CD4-positive, alpha-beta T cell treated with Interleukin-17A for 1 hour (primary cell): ENCODE measurements at places on chromosomes 5 and 9.

DNA sequence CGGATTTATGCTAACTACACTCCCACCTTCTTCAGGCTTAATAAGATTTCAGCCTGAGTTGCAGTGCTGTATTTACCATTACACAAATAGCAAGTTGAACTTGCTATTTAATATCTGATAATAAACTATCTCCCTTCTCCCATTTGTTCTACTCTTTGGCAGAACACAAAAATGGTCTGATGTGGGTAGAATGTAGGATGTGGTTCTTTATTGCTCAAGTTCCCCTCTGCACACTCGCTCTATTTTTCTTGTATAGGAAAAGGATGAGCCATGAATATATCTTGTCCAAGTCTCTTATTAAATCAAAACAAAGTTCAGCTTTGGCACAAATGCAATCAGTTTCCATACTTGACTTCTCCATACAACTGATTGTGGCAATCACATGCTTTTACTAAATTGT, 37.2 kb upstream of the KIF2A start:
- no peak for DNase-seq

- DNase-seq: no peak
Measured at GRCh38 chr5:133801955-133802751, 166.3 kb downstream of the C5orf15 start.

- no peak for DNase-seq
Measured at GRCh38 chr9:81116340-81117137, 572.8 kb downstream of the TLE1 start.

- DNase-seq: no peak
Measured at GRCh38 chr5:154834053-154834452, 16.4 kb downstream of the FAXDC2 start.

GRCh38 chr5:2861605-2862004, 110.1 kb upstream of the IRX2 start:
- DNase-seq: no peak

GRCh38 chr5:167944121-167944852, 347.2 kb upstream of the WWC1 start:
- DNase-seq: no peak

GRCh38 chr5:23468658-23469057, 38.8 kb upstream of the PRDM9 start:
- no peak for DNase-seq

DNA sequence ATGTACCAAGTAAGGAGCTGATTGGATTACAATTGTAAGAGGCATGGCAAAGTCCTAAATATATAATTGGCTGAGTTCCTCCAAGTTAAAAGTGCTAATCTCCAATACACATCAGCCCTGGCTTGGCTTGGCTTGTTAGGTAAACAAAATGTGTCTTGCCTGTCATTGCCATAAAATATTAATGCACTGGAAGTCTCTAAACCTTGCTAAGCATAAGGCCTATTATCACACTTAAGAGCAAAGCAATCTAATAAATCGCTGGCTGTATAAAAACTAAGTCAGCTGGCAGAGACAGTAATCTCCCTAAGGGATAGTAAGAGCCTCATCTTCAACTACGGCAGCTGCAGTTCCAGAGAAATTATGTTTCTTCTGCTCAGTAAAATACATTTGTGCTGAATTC, 418.6 kb upstream of the GRAMD2B start:
- no peak for DNase-seq

DNA sequence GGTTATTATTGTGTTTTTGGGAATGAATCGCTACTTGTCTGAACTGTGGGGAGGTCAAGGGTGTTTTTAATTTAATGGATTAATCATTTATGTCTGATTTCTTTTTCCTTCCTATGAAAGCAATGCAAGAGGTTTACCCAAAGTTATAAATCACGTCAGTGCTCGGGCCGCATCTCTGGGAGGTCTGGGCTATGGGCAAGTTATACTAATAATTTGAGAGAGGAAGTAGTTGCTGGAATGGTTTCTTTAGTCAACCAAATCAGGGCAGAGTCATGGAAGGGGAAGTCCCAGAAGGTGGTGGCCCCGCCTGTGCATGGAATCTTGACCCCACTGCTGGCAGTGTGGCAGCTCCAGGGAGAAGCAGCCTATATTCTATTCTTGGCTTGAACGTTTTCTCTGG, 180.2 kb downstream of the HSPA4 start:
- no peak for DNase-seq

- DNase-seq: no peak
Measured at GRCh38 chr5:31845361-31845760, 206.4 kb downstream of the PDZD2 start.

DNA sequence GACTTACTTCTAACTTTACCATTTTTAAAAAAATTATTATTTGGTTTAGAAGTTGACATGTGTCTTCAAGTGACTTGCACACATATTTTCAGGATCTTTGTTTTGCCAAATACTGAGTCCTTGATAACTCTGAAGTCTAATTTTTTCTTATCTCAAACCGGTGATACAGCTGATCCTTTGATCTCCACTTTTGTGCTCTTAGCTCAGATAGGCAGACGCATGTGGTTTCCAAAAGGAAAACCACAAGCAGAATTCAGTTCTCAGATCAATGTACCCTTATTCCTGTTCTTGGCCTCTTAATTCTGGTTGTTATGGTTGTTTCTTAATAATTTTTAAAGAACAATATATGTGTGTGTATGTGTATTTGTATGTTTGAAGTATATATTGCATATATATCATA, 238.3 kb upstream of the EDIL3 start:
- DNase-seq: peak; percentile 5

- no peak for DNase-seq
Measured at GRCh38 chr9:130693101-130693425, 517 bp upstream of the EXOSC2 start.

DNA sequence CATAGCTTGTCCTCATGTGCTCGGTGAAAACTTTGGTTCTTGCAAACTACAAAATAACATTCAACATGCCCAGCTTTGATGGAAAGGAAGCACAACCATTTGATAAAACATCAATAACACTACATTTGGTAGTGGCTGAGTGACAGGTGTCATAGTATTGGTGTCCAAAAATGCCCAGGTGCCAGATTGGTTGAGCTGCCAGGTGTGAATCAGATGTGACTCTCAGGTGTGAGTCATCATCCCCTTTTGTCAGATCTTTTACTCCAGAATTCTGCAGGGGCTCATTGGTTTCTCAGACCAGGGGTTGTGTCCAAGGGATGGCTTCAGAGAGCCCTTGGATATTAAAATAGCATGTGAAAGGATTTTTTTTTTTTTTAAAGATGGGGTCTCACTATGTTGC, 22.5 kb upstream of the POMT1 start:
- DNase-seq: no peak

- no peak for DNase-seq
Measured at GRCh38 chr5:132313366-132313765, 19.2 kb downstream of the SLC22A4 start.

DNA sequence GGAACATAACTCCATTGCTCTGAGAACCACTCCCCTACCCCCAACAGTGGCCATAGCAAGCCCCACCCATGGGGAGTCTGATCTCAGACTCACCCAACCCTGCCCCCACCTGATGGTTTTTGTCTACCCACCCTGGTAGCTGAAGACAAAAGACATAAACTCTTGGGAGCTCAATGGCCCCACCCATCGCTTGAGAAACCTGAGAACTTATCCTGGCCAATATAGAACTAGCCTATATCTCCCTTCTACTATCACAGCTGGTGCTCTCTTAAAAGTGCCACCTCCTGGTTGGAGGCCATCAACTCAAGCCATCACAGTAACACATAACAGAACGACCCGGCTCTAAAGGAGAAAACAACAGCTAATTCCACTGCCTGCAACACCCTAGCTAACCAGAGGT, 47.9 kb upstream of the SNAPC3 start:
- no peak for DNase-seq

DNA sequence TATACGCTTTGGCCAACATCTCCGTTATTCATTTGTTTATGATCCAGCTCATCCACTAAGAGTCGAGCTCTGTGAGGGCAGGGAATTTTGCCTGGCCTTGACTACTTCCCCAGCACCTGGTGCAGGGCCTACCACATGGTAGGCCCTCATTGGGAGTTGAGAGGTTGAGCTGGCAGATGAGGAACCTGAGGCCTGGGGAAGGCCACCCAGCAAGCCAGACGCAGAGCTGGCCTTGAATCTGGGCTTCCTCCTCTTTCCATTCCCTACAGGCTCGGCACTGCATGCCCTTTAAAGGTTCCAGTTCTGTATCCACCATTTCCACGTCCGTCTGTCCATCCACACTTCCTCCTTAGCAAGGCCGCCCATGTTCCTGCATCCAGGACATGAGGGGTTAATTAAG, 24.2 kb downstream of the KCNMB1 start:
- no peak for DNase-seq

- peak; percentile 60 for DNase-seq
Measured at GRCh38 chr5:77143998-77144836, 57.1 kb upstream of the ZBED3 start.

DNA sequence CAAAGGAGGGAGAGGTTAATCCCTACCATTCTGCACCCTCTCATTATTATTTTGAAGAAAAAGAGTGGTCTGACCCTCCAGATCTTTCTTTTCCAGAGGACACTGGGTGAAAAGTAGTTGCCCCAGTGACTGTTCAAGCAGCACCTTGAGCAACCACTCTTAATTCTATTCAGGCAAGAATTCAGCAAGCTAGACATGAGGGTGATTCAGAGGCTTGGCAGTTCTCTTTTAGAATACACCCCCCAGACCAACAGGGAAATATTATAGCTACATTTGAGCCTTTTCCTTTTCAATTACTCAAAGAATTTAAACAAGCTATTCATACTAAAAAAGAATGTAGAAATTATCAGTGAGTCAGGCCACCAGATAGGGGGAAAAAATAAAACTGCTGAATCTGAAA, 178.3 kb downstream of the MRPS30 start:
- no peak for DNase-seq

DNA sequence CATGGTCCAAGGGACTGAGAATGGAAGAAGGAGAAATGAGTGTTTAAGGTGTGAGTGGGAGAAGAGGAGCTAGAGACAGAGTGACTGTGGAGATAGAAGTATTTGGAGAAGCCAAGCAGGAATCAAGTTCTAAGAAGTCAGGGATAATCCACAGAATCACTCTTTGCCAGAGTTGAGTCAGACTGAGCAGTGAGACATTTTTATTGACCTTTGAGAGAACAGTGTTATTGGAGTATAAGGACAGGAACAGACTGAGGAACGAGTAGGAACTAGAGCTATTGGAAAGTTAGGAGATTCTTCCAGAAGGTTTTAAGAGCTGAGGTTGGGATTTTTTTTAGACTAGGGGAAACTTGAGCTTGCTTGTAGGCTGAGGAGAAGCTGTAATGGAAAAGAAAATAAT, 37.2 kb downstream of the RCL1 start:
- DNase-seq: no peak

- no peak for DNase-seq
Measured at GRCh38 chr5:91006713-91007112, 376.4 kb downstream of the ARRDC3 start.

DNA sequence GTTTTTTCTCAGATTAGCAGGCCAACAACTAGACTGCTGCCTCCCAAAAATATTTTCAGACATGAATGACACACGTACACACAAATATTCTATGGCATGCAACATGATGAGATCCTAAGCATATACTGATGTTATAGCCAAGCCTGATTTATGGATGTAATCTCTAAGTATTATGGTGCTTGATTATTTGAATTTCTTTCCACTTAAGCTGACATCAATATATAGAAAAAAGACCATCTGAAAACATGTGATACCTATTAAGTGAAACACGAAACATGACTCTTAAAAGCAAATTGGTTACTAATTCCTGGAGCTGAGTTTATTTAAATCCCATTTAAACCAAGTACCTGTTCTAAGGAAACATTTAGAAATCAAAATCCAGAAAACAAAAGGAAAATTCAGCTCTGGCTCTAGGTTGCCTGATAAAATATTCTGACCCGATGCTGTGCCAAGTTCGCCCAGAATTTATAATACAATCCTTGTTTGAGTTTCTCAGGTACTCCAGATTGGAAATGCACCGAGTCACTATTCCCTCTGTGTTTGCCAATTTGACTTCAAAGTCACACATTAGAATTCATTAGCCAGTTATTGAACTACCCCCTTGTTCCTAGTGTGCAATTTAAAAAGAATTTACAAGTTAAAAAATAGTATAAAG, 548.6 kb downstream of the CSNK1G3 start:
- DNase-seq: no peak

DNA sequence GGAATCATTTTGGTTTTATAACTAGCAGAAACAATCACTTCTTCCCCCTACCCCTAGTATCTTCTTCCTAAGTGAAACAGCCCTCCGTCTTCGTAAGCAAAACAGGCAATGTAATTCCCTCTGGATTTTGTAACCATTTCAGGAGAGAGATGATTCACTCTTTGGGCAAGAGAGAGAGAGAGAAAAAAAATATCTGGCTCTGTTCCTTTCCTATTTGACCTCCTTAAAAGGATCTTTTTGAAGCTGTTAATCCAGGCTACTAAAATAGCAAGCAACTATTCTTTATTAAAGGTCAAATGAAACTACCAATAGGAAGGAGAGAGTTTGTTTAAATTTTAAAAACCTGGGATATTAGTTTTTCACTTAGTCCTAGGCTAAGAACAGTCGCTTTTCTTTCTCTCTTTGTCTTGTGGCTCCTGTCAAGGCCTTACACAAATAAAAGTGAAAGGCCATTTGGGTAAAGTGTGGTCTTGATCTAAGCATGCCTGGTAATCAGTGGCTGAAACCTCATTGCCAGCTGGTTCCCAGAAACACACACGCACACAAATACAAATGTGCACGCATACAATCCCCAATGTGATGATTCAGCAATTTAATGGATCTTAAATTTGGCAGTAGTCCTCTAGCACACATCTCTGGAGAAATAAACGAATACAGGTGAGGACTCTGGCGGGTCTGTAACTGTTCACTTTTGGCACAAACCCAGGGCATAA, 70.2 kb downstream of the PRUNE2 start:
- no peak for DNase-seq

DNA sequence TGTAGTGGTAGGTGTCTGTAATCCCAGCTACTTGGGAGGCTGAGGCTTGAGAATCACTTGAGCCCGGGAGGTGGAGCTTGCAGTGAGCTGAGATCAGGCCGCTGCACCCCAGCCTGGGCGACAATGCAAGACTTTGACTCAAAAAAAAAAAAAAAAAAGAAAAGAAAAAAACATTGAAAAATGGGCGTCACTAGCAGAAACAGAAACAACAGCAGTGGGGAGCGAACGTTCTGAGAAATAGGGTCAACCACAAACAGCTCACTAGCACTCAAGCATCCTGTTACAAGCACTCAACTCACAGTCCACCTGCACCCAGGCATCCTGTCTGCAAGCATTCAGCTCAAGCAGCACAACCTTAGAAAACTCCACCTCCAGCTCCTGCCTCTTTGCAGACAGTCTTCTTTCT, 17.2 kb downstream of the TRIM14 start:
- peak; percentile 92 for DNase-seq

DNA sequence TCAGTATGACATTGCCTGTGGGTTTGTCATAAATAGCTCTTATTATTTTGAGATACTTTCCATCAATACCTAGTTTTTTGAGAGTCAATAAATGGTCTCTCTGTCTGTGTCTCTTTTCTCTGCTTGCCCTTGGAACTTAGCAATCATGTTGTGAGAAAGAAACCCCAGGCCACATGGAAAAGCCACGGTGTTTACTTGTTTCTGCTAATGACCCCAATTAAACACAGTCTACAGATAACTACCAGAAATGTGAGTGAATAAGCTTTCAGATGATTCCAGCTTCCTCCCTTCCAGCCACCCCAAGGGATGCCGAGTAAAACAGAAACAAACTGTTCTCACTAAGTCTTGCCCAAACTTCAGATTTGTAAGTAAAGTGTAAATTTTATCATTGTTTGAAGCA, 584.9 kb downstream of the MAT2B start:
- DNase-seq: no peak

- no peak for DNase-seq
Measured at GRCh38 chr9:89601306-89601705, 3.5 kb upstream of the GADD45G start.
